ENCODE measurements at places on chromosomes 5 and 9. TPM values are rescaled to one million over a fixed set of nuclear protein-coding genes. Genes with fewer than 3 reads are reported as not detected.

GRCh38 chr9:133677126-133678010 is 41.2 kb downstream of the DBH start:
- no peaks in the 10 kb centered on the region for H3K27me3 ChIP-seq
- peaks cover 6% of the 10 kb centered on the region for H3K4me1 ChIP-seq
- H3K36me3 ChIP-seq: no peaks in the 10 kb centered on the region
- no peak overlapping the region for H3K27ac ChIP-seq

DNA sequence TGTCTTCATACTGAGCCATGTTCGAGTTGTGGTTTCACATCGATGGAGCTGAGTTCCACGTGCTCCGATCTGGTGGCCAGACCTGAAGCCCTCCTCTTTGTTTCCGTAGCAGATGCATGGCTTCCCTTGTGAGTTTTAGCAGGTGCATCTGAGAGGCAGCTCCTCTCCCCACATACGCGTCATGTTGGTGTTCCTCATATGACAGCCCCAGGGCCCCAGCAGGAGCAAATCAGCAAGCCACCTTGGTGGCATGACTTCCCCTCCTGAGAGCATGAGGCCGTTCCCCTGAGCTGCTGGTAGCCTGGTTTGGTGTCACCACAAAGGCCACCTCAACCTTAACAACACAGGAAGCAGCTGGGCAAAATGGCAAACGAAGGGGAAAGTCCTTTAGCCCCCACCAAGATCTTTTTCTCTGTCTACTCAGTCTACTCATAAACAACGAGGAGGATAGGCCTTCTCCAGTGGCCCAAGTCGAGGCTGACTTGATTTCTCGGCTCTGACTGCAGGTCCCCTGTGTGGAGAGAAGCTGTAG is 5.9 kb downstream of the CYFIP2 start:
- H3K36me3 ChIP-seq: no peaks in the 10 kb centered on the region
- no peak for DNase-seq
- H3K27me3 ChIP-seq: no peaks in the 10 kb centered on the region
- no peak overlapping the region for H3K27ac ChIP-seq
- H3K4me3 ChIP-seq: no peak overlapping the region
- H3K4me1 ChIP-seq: peaks cover 4% of the 10 kb centered on the region

DNA sequence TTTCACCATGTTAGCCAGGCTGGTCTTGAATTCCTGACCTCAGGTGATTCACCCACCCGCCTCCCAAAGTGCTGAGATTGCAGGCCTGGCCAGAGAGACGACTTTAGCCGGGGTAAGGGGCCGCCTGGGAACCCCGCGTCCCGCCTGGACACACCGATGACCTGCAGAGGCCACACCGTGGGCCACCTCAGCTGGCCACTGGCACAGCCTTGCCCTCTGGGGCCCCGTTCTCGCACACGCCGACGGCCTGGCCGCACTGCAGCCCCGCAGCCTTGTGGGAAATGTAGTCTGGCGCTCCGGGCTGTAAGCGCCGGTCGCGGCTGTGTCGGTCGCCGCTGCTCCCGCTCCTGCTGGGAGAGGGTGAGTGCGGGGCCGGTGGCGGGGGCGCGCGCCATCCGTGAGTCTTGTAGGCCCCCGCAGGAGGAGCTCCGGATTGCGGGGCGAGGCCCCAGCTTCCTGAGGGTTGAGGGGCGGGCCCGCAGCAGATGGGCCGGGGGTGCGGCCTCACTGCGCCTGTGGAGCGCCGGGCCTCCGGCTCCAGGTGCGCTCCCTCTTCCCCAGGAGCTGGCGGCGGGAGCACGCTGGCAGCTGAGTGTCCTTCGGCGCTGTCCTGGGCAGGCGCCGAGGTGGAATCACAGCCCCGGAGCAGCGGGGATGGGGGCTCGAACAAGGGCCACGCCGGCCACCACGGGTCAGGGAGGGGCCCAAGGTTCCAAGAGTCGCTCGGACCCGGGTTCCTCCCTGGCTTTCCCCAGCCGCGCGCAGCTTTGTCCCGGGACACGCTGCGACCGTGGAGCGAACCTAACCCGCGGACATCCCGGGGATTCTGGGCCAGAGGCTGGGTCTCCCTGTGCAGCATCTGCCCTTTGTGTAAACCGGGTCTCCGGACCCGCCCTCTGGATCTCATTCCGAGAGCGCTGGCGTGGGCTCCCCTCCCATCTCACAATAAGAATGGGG is at the start of gene ZFP2:
TSS of gene ZFP2 (plus strand) at position 299 of the 957 bp plus-strand sequence. CDS start 35,401 bp downstream, outside the sequence.
- H3K27me3 ChIP-seq: no peaks in the 10 kb centered on the region
- no peak for DNase-seq
- peaks cover 8% of the 10 kb centered on the region for H3K4me1 ChIP-seq

- H3K36me3 ChIP-seq: no peaks in the 10 kb centered on the region
- H3K4me1 ChIP-seq: no peaks in the 10 kb centered on the region
- H3K4me3 ChIP-seq: no peak overlapping the region
- DNase-seq: no peak
- no peaks in the 10 kb centered on the region for H3K27me3 ChIP-seq
Observed at GRCh38 chr9:1261879-1262766, 212.0 kb downstream of the DMRT2 start.

GRCh38 chr9:134003237-134003636 is 11.1 kb upstream of the VAV2 start:
- H3K4me1 ChIP-seq: no peaks in the 10 kb centered on the region
- no peak for DNase-seq
- no peaks in the 10 kb centered on the region for H3K36me3 ChIP-seq
- no peak overlapping the region for H3K4me3 ChIP-seq
- no peaks in the 10 kb centered on the region for H3K27me3 ChIP-seq

DNA sequence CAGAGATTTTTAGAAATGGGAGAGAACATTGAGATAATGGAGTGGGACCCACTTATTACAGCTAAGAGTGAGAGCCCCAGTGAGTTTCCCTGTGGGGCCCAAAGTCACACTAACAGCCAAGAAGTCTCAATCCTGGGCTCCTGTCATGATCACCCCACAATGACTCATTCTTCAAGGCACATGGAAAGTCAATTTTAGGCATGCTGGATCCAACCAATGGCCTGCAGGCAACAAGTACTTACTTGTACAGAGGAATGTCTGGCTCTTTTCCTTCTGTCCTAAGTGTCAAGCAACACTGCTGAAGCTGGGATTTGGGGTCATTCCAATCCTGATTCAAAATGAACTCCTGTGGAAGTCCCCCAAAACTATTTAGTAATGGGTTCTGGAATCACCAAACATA is 123.1 kb downstream of the DROSHA start:
- peak overlapping the region; percentile 50 for H3K27ac ChIP-seq
- no peaks in the 10 kb centered on the region for H3K36me3 ChIP-seq
- no peak overlapping the region for H3K4me3 ChIP-seq
- H3K4me1 ChIP-seq: peaks cover 27% of the 10 kb centered on the region

DNA sequence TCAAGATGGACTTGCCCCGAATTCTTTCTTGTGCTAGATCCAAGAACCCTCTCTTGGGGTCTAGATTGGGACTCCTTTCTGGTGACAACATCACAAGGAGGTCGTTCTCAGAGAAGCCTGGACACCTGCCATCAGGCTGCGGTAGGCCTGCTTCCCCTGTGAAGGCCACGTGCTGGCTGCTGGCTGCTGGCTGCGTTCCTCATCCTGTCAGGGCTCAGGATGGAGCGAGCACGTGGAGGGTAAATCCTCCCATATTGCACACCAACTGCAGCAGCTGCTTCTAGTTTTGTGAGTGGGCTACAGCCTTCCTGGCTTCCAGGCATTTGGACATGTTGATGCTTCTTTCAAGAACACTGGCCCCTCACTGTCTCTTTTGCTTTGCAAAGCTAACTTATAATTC is 95.6 kb downstream of the HSPA4 start:
- no peak overlapping the region for H3K4me3 ChIP-seq
- no peaks in the 10 kb centered on the region for H3K4me1 ChIP-seq
- no peaks in the 10 kb centered on the region for H3K36me3 ChIP-seq
- H3K27me3 ChIP-seq: no peaks in the 10 kb centered on the region
- DNase-seq: no peak
- no peak overlapping the region for H3K27ac ChIP-seq

The RLN2 gene
- total RNA-seq: not detected

The CTNND2 gene
- total RNA-seq: 1.7 TPM
